GM23338 (cell line): ENCODE measurements at places on chromosomes 11 and 22. TPM values are rescaled to one million over a fixed set of nuclear protein-coding genes. Genes with fewer than 3 reads are reported as not detected.

The CADM1 gene
- 18.0 and 26.1 TPM in 2 replicates for total RNA-seq

The CLCF1 gene
- total RNA-seq = 0.19 TPM in 1 of 2 replicates, not detected in the other

The LRRC56 gene
- total RNA-seq = 0.54 and 0.87 TPM in 2 replicates

The YPEL4 gene
- 0.82 TPM in 1 of 2 replicates, not detected in the other for total RNA-seq

The MMP7 gene
- not detected in 2 replicates for total RNA-seq

The NXPE1 gene
- not detected in 2 replicates for total RNA-seq

The RNF26 gene
- 53.6 and 58.3 TPM in 2 replicates for total RNA-seq

The TRIM6 gene
- total RNA-seq = 49.0 and 50.8 TPM in 2 replicates

The FHIP1B gene
- 20.0 and 34.5 TPM in 2 replicates for total RNA-seq

The OSBP gene
- total RNA-seq = 35.7 and 39.3 TPM in 2 replicates

GRCh38 chr11:501683-502287 lies 5.3 kb downstream of the RNH1 start:
- DNase-seq = no peak

DNA sequence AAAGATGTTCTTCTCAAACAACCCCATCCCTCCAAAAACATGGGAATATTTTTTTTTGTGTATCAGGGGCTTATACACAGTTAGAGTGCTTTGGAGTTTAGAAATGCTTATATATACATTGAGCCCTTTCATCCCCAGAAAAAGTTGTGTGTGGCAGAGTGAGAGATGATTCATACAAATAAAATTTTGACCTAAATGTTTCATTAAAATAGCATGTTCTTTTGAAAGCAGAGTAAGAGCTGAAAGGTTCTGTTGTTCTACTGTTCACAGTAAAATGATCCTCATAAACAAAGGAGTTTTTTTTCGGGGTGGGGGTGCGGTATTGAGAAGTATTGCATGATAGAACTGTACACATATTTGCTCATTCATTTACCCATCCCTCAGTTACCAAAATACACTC lies 512.4 kb downstream of the DLG2 start:
- no peak for DNase-seq

- DNase-seq = no peak
Measured at GRCh38 chr11:71164186-71164585, 88.2 kb downstream of the SHANK2 start.

GRCh38 chr22:45704648-45705047 lies 33.0 kb downstream of the ATXN10 start:
- no peak for DNase-seq

GRCh38 chr22:24554313-24555164 lies at the start of gene GUCD1:
Gene GUCD1, minus strand, starts transcription at chr22:24555138. Its CDS starts 147 bp downstream, at chr22:24554991.
- peak; percentile 39 for DNase-seq

DNA sequence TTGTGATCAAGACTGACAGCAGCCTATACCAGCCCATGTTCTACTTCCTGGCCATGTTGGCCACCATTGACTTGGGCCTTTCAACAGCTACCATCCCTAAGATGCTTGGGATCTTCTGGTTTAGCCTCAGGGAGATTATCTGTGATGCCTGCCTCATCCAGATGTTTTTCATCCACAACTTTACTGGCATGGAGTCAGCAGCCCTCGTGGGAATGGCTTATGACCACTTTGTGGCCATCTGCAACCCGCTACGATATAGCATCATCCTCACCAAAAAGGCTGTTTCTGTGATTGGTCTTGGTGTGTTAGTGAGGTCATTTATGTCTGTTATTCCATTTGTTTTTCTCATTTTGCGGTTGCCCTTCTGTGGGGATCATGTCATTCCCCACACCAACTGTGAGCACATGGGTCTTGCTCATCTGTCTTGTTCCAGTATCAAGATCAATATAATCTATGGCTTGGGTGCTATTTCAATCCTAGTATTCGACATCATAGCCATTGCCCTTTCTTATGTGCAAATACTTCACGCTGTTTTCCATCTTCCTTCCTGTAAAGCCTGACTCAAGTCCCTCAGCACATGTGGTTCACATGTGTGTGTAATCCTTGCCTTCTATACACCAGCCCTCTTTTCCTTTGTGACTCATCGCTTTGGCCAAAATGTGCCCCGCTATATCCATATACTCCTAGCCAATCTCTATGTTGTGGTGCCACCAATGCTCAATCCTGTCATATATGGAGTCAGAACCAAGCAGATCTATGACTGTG lies 23.6 kb downstream of the OR52E1 start:
- no peak for DNase-seq

DNA sequence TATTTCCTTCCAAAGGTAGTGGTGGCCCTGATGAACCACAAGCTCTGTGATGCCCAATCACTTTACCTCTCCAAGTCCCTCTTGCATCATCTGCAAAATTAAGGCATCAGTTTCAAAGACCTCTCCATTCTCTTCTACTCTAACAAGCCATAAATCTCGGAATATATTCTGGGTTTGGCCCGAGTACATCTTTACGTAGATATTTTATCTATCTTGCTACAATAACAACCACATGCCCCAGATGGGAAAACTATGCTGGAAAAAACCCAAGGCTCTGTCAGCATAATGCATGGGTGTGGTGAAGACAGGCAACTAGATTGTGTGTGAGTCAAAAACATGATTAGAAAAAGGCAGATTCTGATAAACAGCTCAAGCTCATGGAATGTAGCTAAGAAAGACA lies 228.2 kb upstream of the BLID start:
- no peak for DNase-seq

GRCh38 chr11:64360448-64360921 lies 1.5 kb downstream of the RPS6KA4 start:
- DNase-seq = peak; percentile 53

DNA sequence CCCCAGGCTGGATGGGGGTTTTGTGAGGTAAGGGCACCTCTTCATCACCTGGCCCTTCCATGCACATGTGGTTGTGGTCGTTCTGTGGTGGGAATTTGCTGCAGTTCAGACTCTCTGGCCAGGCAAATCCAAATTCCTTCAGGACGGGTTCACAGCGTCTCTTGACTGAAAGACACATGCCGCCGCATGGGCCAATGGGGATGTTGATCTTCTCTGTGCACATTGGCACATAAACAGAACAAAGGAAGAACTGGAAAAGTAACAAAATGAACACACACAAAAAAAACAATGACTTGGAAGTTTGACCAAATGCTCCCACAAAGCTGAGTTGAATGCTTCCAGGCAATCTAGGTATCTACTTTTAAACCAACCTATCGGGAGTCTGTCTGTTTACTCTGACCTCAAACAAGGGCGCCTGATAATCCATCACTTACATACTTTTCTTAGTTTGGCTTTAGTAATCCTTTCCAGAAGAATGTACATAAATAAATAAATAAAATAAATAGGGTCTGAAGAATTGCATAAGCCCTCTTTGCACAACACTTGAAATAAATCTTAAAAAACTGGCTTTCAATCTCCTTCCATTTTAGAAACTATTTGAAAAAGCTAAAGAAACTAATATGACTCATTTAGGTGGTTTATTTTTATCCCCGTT lies 2.8 kb downstream of the FZD4 start:
- DNase-seq = no peak
